ENCODE measurements at places on chromosomes 5 and 9.

- peak; percentile 71 for DNase-seq
Measured at GRCh38 chr5:173753307-173754168, 134.6 kb upstream of the CPEB4 start.

- DNase-seq = no peak
Measured at GRCh38 chr5:146624179-146624578, 108.2 kb upstream of the GPR151 start.

DNA sequence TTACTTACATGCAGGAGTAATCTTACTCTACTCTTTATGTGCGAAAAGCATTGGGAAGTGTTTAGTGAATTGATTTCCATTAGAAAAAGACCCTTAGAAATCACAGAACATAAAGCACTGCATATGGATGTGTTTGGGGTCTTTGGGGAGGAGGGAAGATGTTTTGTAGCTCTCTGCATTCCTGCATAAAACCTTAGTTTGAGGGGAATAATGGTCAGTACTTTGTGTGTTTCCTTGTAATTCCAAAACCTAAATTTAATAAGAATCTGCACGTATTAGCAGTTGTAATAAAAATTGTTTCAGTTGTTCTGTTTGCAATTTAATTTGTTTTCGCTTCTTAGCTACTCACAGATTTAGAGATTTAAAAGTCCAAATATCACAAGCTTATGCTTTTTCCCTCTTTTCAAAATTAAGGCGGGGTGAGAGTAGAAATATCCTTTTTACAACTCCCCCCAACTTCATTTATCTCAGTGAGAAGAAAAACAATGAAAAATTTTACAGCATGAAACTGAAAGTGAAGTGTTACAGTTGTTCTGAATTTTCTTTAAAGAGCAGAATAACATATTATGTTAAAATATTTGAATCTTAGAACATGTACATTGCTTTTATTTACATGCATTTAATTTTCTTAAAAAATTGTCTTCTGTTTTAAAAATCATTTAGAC lies 143.8 kb downstream of the SMARCA2 start:
- peak; percentile 14 for DNase-seq

DNA sequence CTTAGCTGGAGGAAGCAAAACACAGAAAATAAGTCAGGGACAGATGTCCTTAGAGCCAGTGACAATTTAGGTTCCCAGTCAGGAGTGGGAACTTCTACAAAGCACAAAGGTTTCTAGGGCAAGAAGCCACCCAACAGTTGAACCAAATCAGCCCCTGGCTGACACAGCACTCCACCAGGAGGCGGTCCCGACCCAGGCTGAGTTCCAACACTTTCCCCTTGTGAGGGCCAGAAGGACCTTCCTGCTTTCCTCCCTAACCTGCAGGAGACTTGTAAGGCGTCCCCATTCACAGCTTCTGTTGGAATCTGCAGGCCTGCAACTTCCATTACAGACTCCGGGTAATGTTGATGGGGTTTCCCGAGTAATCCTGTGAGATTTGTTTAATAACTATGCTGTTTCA lies 416.4 kb upstream of the IRX1 start:
- DNase-seq = no peak

DNA sequence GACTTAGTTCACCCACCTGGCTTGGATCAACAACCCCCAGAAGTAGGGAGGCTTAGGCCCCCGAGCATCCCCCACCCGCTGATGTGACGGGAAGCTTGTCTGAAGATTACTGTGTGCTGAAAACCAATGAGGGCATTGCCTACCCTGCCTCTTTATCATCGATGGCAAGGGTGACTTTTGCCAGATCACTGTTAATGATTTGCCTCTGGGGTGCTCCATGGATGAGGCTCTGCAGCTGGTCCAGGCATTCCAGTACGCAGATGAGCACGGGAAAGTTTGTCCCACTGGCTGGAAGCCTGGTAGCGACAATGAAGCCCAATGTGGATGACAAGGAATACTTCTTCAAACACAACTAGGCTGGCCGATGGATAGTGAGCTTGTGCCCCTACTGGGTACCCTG lies 22.0 kb downstream of the RUFY1 start:
- no peak for DNase-seq

GRCh38 chr5:129019401-129019908 lies 54.2 kb downstream of the SLC27A6 start:
- DNase-seq = peak; percentile 7

GRCh38 chr5:80797428-80798024 lies 142.7 kb upstream of the DHFR start:
- DNase-seq = no peak

- peak; percentile 36 for DNase-seq
Measured at GRCh38 chr9:98087420-98088354, 31.2 kb downstream of the NANS start.

GRCh38 chr9:15856591-15856990 lies 303.7 kb downstream of the CCDC171 start:
- DNase-seq = peak; percentile 80

GRCh38 chr5:168364151-168364661 lies 72.8 kb downstream of the WWC1 start:
- DNase-seq = no peak

DNA sequence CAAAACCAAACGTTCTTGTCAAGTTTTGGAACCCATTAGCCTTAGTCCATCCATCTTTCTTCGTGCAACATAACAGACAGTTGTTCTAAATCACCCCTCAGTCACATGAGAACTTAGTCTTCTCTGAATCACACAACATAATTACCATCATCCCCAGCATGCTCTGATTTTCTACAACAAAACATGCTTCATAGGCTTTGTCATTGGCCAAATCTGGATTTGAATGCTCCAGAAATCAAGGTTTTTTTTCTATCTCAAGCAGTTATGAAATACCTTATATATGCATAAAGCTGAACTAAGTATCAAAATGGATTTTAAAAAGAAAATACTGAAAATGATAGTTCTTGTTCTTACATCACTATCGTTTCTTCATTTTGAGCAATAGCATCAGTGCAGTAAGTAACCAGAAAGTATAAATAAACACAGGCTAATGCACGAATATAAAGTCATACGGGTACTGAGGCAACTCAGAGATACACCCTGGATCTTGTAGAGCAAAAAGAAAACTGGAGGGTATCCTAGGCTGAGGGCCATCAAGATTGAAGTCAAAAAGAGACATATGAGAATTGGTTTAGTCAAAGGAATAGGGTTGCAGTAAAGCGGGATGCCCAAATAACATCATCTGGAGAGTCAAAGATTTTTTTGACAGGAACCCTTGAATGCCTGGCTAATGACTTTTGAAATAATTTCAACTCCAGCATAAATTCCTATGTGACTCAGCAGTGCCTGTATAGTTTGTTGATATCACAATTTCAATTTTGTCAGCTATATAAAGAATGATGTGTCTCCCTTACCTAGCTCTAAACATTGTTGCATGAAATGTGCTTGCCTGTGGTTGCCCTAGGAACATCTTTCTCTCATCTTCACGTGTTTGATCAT lies 164.7 kb downstream of the ADAMTSL1 start:
- DNase-seq = peak; percentile 9

DNA sequence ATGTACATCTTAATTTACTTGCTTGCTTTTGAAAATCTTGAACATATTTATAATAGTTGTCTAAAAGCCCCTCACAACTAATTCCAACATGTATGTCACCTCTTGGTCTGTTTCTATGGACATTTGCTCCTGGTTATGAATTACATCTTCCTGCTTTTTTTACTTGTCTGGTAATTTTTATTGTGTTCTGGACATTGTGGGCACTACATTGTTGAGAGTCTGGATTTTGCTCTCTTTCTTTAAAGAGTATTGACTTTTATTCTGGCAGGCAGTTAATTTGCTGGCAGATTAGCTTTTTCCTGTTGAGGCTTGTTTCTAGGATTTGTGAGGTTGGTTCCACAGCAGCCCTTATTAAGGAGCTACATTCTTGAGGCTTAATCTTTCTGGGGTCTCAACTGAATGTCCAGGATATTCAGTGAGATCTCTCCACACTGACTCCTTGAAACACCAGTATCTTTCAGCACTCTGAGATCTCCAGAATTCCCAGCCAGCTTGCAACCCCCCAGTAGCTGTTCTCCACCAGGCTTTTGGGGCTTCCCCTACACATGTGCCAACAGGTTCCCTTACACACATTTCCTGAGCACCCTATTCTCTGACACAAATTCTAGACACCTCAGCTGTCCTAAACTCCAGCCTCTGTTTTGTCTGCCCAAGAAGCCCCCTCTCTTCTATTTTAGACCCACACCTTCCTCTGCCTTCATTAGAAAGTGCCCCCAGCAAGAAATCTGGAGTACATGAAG lies 27.4 kb downstream of the KIAA1191 start:
- no peak for DNase-seq

DNA sequence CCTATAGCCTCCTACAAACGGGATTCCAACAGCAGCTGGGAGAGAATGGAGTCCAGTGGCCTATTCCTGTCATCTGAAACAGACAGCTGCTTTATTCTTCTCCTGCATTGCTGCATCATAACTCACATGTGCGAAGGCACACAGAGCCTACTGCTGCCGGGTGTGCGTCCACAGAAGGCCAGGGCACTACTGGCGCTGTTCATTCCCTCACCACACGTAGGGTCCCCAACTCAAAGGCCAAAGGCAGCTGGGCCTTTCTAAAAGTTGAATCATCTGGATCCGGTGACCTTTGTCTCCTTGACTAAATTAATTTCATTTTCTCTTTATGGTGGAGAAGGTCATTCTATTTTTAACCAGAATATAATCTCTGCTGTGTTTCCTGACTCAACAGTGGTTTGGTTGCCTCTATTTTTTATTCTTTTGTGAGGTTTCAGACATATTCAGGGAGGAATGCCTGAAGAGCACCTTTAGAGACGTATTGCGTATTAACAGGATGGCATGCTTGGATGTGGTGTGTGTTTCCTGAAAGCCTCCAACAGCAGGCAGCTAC lies 10.8 kb upstream of the SPATA24 start:
- DNase-seq = no peak

GRCh38 chr9:91560301-91560700 lies 136.7 kb upstream of the NFIL3 start:
- DNase-seq = peak; percentile 25

DNA sequence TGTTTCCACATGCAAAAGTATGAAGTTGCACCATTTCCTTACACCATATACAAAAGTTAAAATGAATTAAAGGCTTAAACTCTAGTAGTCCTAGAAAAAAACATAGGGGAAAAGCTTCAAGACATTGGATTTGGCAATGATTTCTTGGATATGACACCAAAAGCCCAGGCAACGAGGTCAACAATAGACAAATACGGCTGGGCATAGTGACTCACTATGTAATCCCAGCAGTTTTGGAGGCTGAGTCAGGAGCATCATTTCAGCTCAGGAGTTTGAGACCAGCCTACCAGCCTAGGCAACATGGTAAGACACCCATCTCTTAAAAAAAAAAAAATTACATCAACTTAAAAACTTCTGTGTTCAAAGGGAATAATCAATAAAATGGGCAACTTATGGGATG lies 30.9 kb upstream of the SREK1 start:
- peak; percentile 52 for DNase-seq

- no peak for DNase-seq
Measured at GRCh38 chr9:123411191-123411590, 55.2 kb downstream of the CRB2 start.

- DNase-seq = no peak
Measured at GRCh38 chr5:23014266-23014665, 161.1 kb upstream of the CDH12 start.

DNA sequence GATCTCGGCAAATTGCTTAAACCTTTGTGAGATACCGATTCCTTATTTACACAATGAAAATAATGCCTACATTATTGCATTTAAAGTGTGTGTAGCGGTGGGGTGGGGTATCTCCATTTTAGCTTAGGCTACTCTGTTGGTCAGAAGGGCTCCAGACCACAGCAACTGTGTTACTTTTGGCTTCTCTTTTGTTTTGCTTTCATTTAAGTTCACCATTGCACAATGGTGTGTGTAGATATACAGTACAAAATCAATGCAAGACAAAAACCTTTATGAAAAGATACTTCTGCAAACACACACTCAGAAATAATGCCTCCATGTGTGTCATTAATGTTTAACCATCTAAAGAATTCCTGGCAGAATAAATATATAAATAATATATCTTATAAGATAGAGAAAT lies 279.4 kb downstream of the FBXL17 start:
- no peak for DNase-seq

DNA sequence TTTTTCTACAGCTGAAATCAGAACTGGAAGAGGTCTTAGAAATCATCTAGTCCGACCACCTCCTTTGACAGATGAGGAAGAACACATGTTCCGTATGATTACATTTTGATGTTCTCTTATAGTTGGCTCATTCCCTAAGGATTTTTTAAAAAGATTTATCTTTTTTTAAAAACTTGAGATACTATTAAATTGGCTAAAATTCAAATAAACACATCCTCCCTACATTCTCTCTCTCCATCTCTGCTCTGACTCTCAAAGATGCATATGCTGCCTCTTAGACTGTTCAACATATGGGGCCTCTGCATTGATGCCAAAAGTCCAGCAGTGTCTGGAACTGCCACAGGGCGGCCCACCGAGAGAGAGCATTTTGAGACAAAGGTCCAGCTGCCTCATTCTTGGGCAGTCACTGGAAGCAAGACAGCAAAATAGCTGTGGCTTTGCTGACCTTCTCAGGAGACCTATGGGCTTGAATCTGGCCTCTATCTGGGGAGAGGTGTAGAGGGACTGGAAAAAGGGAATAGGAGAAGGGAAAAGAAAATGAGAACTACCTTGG lies 12.8 kb upstream of the TSSK1B start:
- DNase-seq = no peak

DNA sequence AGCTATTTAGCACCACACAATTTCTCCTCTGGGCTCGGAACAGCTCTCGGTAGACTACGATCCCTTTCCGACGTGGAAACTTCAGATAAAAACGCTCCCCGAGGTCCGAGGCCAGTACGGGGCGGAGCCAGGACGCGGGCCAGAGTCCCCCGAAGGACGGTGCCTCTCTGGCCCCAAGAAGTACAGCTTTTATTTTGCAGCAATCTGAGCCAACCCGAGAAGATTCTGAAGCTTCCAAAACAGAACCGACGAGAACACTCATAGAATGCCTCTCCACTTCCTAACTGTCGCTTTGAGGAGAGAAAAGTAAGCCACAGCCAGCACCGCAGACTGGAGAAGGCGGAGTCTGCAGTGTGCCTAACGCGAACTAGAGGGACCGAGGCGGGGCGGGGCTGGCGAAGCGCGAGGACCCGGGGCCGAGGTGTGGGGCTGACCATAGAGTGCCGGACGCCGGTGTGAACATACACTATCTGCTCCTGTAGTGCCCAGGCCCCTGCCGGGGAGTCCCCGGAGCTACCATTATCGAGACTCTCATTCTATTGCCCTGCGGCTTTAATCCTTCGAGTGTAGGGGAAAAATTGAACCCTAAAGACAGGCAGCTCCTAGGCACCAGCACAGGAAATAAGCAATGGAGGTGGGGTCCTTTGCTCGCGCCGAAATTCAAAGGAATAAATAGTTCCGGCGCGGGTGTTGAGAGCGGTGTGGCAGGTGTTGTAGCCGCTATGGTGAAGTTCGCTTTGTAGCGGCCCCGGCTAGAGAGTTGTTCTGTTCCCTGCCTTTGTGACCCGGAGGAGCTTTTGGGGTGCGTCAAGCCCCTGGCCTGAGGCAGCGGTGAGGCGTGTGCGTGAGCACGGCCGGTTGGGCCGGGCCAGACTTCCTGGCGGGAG lies at the start of gene SMC2:
Gene SMC2, plus strand, starts transcription at position 663 of the 887 bp plus-strand sequence. CDS start 1,076 bp downstream, outside the sequence.
- peak; percentile 94 for DNase-seq

Measured in mesenchymal stem cell (in vitro differentiated cells and primary cell).